AG10803 (cell line): ENCODE measurements at places on chromosomes 3 and 15.
A peak's percentile ranks its signal among the peaks of the same experiment; 100 is the strongest.

GRCh38 chr3:151084893-151085226 lies 604 bp upstream of the MED12L start:
- DNase-seq = no peak

GRCh38 chr15:48748535-48748934 lies 62.3 kb downstream of the CEP152 start:
- peak; percentile 18 for DNase-seq

GRCh38 chr3:48157950-48158376 lies 30.3 kb downstream of the CDC25A start:
- peak; percentile 66 for DNase-seq

GRCh38 chr3:17373304-17373703 lies 369.1 kb downstream of the TBC1D5 start:
- no peak for DNase-seq

- DNase-seq = no peak
Measured at GRCh38 chr3:172275586-172275985, 172.7 kb downstream of the GHSR start.

GRCh38 chr3:59839810-59840515 lies 790.1 kb upstream of the CFAP20DC start:
- DNase-seq = no peak

DNA sequence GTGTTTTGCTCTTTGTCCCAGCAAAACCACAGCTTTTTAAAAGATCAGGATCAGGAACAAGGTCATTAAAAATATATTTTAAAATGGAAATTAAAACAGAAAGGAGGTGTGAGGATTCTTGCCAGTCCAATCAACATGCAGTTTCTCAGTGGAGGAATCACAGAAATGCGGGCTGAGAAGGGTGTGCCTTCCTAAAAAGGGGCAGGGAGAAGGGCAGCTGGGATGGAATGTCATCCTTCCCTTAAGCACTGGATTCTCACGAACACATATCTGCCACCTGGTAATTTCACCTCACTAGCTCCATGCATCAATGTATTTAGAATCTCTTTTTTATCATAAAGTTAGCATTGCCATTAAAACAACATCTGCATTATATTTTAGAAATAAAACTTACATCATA lies 21.4 kb downstream of the ABI3BP start:
- DNase-seq = peak; percentile 31

DNA sequence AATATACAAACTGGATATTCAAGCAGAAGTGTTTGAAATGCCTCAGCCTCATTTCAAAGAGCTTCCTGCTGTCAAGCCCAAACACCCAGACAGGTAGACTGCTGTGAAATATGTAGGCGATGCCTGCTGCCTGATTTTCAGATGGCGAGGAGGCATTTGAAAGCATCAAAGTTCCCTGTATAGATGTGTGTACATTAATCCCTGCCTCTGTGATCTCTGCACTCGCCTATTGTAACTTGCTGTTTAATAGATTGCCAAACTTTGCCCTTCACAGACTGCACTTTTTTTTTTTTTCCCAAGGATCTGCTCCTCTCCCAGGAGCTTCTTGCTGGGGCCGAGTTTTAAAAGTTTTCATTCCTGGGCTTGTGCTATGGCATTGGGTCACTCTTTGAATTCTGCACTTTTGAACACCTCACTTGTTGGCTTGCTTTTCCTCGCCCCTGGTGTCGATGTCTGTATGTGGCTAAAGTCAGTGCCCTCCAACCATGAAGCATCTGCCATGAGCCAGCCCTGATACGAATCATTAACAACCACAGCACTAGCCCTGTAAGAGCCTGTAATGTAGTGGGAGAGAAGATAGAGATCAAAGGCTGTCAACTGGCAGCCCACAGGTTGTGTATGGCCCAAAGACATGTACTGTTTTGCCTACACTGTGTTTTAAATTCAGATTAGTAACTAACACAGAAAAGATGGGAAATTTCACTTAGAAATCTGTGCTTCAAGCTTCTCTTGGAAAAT lies 287.6 kb upstream of the ICE2 start:
- DNase-seq = no peak

DNA sequence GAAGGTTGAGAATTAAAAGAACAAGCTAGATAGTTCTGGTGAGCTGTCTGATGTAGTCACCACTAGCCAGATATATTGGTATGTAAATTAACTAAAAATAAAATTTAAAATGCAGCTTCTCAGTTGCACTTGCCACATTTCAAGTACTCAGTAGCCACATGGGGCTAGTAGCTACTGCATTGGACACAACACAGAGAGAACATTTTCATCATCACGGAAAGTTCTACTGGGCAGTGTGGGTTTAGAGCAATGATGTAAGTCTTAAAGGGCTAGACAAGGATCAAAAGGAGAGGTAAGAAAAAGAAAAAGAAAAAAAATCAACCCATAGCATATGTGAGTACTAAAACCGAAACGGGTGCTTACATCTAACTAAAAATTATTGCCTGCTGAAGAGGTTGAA lies 282.4 kb upstream of the LRRFIP2 start:
- DNase-seq = no peak

DNA sequence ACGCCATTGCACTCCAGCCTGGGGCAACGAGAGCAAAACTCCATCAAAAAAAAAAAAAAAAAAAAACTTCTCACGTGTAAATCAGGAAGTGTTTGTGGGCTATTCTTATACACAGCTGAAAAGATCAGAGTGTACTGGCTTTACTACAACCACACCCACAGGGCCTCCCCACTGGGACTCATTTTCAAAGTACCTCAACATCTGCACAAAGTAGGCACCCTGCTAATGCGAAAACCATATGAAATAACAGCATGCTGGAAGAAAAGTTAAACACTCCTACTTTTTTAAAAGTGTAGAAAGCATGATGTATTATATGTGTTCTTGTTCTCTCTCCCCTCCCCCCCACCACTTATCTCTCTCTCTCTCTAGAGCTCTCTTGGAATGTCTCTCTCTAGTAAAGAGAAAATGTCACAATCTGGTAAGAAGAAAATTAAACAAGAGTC lies 11.1 kb downstream of the UACA start:
- peak; percentile 24 for DNase-seq

DNA sequence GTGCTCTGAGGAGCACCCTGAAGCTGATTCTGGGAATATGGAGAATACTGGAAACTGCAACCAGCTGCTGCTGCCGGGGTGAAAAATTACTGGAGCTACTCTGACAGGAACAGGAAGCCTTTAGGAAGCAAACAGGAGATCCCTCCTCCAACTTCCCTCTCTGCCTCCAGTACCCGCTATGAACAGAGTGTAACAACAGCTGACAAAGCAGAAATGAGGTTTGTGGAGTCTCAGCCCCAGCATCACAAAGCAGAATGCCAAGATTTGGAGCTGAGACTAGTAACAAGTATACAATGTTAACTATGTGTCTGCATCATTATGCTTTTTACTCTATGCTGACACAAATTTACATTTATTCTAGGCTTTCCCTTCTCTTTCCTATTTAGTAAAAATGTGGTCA lies 22.7 kb upstream of the PIAS1 start:
- no peak for DNase-seq

DNA sequence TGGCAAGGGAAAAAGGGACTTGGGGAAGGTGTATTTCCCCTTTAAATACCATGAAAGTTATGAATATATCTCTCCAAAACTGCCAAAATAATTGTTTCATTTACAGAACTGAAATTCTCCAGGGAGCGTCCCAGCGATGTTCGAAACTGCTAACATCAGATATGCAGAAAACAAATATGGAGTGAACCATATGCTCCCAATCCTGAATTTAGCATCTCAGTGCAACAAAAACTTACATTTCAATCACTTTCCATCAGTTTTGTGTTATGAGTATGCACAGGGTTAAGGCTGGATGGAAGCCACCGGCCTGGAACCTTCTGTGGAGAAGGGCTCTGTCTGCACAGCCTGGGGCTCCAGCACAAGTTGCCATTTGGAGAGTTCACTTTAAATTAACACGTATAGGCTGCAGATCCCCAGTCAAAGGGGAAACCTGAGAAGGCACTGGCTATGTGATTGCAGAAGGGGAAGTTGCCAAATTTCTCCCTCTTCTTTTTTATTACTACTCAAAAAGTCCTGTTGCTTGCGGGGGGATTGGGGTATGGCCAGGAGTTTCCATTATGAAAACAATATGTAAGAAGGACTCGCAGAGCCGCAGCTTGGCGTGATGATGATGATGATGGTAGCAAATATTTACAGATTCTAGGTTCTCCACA lies 56.9 kb upstream of the FOXP1 start:
- no peak for DNase-seq

- DNase-seq = no peak
Measured at GRCh38 chr3:46714728-46715506, 2.8 kb downstream of the PRSS50 start.

GRCh38 chr3:39721076-39721475 lies 88.3 kb upstream of the MYRIP start:
- peak; percentile 38 for DNase-seq

DNA sequence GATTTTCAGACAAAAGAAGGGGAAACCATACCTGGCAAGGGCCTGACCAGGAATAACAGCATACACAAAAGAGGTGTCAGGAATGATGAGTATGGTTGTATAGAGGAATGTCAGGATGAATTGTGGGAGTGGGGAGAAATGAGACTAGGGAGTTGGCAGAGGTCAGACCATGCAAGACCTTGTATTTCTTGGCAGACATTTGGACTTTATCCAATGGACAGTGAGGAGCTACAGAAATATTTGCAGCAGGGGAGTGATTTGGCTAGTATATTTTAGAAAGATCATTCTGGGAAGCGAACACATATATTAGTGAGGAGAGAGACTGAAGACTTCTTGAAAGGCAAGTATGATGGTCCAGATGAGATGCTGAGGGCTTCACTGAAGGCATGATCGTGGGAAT lies 25.4 kb upstream of the ALPK3 start:
- peak; percentile 35 for DNase-seq

GRCh38 chr15:52228921-52229320 lies 37.7 kb upstream of the GNB5 start:
- DNase-seq = no peak

DNA sequence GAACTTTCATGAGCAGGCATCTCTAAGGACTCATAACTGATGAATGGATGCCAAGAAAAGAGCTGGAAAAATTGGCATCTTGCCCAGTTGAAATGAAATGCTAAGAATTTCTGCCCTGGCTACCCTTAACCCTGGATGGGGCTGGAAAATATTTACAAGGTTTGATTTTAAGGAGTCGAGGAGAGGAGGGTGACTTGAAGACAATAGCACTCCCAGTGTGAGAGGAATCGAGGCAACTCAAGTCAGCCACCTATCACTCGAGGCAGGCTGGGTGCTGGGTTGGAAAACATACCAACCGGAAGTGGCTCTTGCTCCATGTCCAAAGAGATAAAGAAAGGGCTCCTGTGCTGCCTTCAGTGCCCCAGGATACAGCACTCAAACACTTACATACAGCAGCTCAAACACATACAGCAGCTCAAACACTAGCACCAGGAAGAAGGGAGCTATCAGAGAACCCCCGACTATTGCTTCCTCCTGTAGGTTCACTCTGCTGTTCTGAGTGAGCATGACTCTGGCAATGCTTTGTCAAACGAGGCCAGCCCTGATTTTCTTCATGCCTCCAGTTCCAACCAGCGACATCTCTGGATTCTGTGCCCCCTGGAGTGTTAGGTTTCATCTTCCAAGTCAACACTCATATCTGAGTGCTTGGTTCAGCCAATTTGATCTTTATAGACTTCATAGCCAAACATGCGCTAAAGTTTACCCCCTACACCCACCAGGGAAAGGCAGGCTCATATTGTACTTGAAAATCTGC lies 4.9 kb downstream of the PRICKLE2 start:
- peak; percentile 73 for DNase-seq

- DNase-seq = no peak
Measured at GRCh38 chr3:74302969-74303368, 311.5 kb downstream of the CNTN3 start.

- DNase-seq = no peak
Measured at GRCh38 chr3:112005091-112005672, 6.5 kb downstream of the TAGLN3 start.

GRCh38 chr15:70031713-70032112 lies 66.0 kb downstream of the TLE3 start:
- DNase-seq = no peak

GRCh38 chr15:63499611-63500010 lies 4.8 kb upstream of the USP3 start:
- no peak for DNase-seq

GRCh38 chr3:78830470-78830869 lies 937.3 kb downstream of the ROBO1 start:
- no peak for DNase-seq

DNA sequence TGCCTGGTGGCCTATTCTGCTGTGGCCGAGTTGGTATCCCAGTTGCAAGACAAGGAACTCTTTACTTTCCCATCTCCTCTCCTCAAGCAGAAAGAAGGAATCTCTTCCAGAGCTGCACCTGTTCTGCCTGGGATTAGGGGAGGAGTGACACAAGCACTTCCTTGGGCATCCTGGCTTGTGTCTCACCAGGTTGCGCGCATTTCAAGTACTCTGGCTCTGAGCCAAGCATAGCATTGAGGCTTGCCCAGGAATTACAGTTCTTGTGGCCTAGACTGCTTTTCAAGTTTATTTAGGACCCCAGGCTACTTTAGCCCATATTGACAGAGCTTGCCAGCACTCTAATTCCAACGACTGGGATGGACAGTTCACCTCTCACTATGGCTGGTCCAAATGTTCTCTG lies 150.5 kb downstream of the RSRC1 start:
- no peak for DNase-seq

DNA sequence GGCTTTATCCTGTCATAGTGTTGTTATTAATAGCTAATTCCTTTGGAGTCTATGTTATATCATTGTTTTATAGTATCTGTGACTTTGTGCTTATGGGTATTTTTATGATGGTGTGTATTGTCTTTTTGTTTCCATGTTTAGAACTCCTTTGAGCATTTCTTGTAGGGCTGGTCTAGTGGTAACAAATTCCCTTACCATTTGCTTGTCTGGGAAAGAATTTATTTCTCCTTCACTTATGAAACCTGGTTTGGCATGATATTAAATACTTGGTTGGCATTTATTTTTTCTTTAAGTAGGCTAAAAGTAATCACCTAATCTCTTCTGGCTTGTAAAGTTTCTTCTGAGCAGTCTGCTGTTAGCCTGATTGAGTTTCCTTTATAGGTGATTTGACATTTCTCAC lies 47.7 kb upstream of the ROBO1 start:
- DNase-seq = no peak

GRCh38 chr15:69412274-69412673 lies 1.9 kb upstream of the KIF23 start:
- DNase-seq = no peak

DNA sequence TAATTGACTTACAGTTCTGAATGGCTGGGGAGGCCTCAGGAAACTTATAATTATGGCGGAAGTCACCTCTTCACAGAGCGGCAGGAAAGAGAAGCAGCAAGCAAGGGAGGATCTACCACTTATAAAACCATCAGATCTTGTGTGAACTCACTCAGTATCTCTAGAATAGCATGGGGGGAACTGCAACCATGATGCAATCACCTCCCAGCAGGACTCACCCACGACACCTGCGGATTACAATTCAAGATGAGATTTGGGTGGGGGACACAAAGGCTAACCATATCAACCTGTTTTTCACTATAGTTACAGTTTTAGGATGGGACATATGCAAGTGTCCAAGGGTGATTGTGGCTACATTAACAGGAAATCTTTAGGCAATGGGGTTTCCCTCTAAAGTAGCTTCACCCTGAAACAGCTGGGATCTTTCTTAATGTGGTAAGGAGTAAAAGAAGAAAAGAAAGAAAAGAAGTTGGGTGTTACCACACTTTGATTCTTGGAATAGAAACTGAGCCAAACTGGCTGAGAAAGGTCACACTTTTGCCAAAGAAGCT lies 453.8 kb downstream of the OTOL1 start:
- no peak for DNase-seq
